ENCODE measurements at places on chromosomes 7 and 10. TPM values are rescaled to one million over a fixed set of nuclear protein-coding genes. Genes with fewer than 3 reads are reported as not detected.

- DNase-seq = no peak
Observed at GRCh38 chr7:68009716-68010115, 1013.1 kb downstream of the TYW1 start.

GRCh38 chr10:71863203-71863602 lies 12.2 kb upstream of the PSAP start:
- DNase-seq = no peak

- no peak for DNase-seq
Observed at GRCh38 chr10:27297844-27298521, 57.4 kb upstream of the ACBD5 start.

TMEM229A gene
- 2.0 TPM for total RNA-seq

C10orf53 gene
- total RNA-seq = not detected

All from urinary bladder (tissue), 4 donors.